ENCODE measurements at places on chromosomes 1 and 21. TPM values are rescaled to one million over a fixed set of nuclear protein-coding genes. Genes with fewer than 3 reads are reported as not detected.

DNA sequence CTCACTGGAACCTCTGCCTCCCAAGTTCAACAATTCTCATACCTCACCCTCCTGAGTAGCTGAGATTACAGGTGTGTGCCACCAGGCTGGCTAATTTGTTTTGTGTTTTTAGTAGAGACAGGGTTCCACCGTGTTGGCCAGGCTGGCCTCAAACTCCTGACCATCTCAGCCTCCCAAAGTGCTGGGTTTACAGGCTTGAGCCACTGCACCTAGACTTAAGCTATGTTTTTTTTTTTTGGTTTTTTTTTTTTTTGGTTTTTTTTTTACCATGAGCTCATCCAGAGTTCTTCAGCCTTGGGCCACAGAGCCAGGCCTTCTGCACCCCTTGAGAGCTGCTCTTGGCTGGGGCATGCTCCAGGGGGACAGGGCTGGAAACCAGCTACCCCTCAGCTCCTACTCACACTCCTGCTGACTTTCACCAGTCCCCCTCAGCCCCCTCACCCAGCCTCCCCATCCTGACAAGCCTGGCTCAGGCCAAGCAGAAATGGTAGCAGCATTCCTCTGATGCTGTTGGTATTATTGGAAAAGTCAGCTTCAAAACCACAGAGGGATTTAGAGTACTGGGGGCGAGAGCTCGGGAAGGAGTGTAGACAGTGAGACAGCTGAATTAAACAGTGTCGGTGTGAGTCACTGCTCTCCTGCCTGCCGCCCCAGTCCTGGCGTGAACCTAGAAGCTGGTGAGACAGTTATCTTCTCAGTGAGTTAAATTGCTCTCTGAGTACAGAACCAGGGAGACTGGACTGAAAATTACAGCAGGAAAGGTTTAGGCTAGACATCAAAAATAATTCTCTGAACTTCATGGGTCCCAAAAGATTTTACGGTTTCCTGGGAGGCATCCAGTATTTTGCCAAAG, 63.7 kb downstream of the NAV1 start:
- H3K27me3 ChIP-seq = no peaks in the 10 kb centered on the region
- H3K27ac ChIP-seq = no peak overlapping the region
- DNase-seq = no peak
- H3K36me3 ChIP-seq = no peaks in the 10 kb centered on the region
- no peaks in the 10 kb centered on the region for H3K4me1 ChIP-seq
- H3K4me3 ChIP-seq = no peak overlapping the region

DNA sequence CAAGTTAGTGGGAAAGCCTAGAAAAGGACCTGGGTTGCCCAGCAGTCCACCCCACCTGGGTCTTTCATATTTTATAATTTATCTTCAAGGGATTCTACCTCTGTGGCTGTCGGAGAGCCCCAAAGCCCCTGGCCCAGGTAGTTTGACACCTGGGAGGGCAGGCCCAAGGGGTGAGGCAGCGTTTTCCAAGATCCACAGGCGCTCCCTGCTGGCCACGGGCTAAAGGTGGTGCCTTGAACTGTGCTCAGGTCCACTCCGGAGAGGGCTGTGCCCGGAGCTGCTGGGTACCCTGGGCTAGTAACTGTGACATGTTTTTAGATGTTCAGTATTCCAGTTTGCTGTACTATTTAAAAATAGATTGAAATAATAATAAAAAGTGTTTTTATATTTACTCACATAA, 37.2 kb upstream of the CRNN start:
- H3K27me3 ChIP-seq = no peaks in the 10 kb centered on the region
- DNase-seq = no peak
- no peaks in the 10 kb centered on the region for H3K4me1 ChIP-seq
- H3K27ac ChIP-seq = no peak overlapping the region
- no peaks in the 10 kb centered on the region for H3K36me3 ChIP-seq

GRCh38 chr21:45392573-45392971, 12.4 kb upstream of the COL18A1 start:
- no peak overlapping the region for H3K27ac ChIP-seq
- H3K27me3 ChIP-seq = no peaks in the 10 kb centered on the region
- H3K4me3 ChIP-seq = no peak overlapping the region
- H3K4me1 ChIP-seq = no peaks in the 10 kb centered on the region
- no peak for DNase-seq

The NES gene
- not detected for total RNA-seq

DNA sequence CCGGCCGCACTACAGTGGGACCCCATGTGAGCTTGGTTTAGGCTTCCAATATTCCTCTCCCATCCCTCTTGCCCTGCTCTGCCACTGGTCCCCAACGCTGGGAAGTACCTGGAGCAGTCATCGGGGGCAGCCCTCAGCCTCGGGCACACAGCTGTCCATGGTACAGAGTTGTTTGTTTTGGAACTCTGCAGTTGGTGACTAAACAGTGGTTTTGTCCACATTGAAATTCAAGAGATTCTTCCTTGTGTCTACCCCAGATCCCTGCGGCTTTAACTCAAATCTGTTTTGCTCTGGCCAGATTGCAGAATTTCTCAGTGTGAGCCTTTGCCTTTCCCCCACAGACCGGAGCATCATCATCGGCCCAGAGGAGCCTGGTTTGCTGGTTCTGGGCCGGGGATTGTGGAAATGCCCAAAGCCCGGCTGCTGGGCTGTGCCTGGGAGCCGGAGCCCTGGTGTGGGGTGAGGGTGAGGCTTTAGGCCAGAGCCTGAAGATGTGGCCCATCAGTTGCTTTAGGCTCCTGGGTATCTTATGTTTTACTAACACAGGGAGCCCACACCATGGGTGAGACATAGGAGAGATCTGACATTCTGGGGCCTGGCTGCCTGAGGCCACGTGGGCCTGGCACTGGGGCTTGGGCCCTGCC, 93.2 kb downstream of the ARHGEF10L start:
- peaks cover 29% of the 10 kb centered on the region for H3K4me1 ChIP-seq
- no peak overlapping the region for H3K27ac ChIP-seq
- H3K36me3 ChIP-seq = no peaks in the 10 kb centered on the region
- H3K4me3 ChIP-seq = no peak overlapping the region
- no peak for DNase-seq
- no peaks in the 10 kb centered on the region for H3K27me3 ChIP-seq

DNA sequence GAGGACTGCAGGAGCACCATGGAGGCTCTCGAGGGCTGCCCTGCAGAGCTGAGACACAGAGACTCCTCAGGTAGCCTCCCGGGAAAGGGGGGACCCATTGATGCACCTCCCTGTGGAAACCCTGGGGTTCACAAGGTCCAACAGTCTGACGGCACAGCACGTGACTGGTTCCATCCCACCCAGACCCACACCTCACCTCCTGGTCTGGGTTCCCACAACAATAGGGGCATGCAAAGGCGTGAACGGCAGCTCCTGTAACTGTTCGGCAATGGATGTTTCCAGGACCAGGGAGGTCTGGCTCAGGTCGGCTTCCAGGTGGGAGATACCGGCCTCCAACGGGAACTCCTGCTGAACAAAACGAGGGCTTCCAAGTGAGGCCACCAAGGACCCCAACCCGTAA, 86.8 kb downstream of the NPHP4 start:
- no peak for DNase-seq
- H3K4me1 ChIP-seq = peaks cover 2% of the 10 kb centered on the region
- H3K4me3 ChIP-seq = no peak overlapping the region

DNA sequence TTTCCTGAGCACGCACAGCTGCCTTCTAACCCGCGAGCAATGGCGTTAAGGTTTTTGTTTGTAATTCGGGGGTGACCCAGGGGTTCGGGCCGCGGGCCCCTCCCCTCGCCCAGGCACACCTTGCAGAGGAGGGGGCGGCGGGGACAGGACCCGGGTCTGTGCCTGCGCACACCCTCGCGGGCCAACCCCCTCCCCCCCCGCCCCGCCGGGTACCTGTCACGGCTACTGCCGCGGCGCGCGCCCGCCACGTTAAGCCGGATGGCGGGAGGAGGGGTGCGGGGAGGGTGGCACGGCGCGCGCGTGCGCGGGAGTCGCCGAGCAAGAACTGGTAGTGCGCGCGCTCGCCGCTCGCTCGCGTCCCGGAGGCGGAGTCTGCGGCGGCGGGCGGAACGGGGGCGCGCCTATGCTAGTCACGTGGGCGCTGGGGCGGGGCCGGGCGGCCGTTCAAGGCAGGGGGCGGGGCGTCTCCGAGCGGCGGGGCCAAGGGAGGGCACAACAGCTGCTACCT, at the start of gene TPTE:
Gene TPTE (plus strand): TSS at position 493 of the 508 bp plus-strand sequence. CDS start 17,141 bp downstream, outside the sequence.
- no peak within 1 kb of the TSS for H3K4me3 ChIP-seq
- no peak within 1 kb of the TSS for H3K27ac ChIP-seq
- H3K27me3 ChIP-seq = no peaks in the 10 kb centered on the region
- H3K4me1 ChIP-seq = no peaks in the 10 kb centered on the region
- no peak for DNase-seq

All from Karpas-422 (cell line).